ENCODE measurements at places on chromosomes 3 and 15.
A peak's percentile ranks its signal among the peaks of the same experiment; 100 is the strongest.

- peak; percentile 41 for DNase-seq
Measured at GRCh38 chr3:151290673-151291072, 12.3 kb upstream of the P2RY14 start.

DNA sequence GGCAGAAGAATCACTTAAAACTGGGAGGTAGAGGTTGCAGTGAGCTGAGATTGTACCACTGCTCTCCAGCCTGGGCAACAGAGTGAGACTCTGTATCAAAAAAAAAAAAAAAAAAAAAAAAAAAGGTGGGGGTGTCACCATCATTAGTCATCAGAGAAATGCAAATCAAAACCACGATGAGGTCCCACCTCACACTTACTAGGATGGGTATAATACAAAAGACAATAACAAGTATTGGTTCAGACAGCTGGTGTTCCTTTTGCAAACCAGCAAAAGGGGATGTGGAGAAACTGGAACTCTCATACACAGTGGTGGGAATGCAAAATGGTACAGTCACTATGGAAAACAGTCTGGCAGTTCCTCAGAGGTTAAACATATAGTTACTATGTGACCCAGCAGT, 78.7 kb upstream of the TSC22D2 start:
- DNase-seq: no peak

DNA sequence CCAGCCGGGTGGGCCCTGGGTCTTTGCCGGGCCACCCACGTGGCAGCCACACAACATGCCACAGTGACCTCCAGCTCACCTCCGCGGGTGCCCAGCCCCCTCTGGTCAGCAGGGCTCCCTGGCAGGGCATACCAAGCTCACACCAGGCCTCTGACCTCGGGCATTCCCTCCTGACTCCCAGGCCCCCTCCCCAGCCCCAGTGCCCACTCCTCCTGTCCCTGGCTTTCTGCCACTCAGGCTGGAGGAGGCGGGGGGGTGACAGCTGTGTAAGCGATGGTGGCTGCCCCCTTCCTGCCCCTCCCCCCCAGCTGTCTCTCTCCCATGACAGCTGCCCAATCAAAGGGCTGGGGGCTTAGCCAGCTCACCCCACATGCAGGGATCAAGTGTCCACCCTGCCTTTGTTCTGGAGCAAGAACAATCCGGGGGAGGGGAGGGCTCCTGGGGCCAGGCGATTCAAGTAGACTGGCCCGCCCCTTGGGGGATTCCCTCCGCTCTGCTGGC, 3.3 kb downstream of the PCBP4 start:
- no peak for DNase-seq

- DNase-seq: peak; percentile 25
Measured at GRCh38 chr3:105729667-105730066, 139.1 kb downstream of the CBLB start.

GRCh38 chr3:38840987-38841386, 25.0 kb upstream of the SCN10A start:
- no peak for DNase-seq

- DNase-seq: peak; percentile 36
Measured at GRCh38 chr3:99475229-99475628, 163.2 kb upstream of the COL8A1 start.

GRCh38 chr3:130699765-130700164, 46.9 kb downstream of the PIK3R4 start:
- DNase-seq: no peak

GRCh38 chr3:109382588-109382987, 45.2 kb upstream of the DPPA4 start:
- DNase-seq: no peak

GRCh38 chr15:77825252-77825542, 192.5 kb upstream of the LINGO1 start:
- DNase-seq: no peak

GRCh38 chr3:24290596-24290995, 204.1 kb downstream of the THRB start:
- peak; percentile 36 for DNase-seq

DNA sequence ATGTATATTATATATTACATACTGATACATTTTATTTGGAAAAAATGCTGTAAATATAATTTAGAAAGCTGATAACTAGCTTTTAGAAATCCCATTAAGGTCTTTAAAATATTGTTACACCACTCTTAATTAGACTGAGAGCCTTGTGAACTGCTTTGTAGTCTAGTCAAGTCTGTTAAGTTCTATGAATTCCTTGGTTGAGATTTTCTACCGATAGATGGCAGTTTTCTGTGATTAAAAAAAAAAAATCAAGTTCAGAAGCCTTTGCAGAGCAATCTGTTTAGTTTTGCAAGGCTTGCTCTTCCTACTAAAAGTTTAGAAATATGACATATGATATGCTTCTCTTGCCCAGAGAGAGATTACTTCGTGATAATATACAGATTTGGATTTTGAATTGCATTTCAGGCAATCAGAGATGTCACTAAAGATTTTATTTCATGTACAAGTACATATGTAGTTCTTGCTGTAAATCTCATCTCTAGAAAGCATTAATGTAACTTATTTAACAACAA, 60.4 kb upstream of the SLITRK3 start:
- no peak for DNase-seq

DNA sequence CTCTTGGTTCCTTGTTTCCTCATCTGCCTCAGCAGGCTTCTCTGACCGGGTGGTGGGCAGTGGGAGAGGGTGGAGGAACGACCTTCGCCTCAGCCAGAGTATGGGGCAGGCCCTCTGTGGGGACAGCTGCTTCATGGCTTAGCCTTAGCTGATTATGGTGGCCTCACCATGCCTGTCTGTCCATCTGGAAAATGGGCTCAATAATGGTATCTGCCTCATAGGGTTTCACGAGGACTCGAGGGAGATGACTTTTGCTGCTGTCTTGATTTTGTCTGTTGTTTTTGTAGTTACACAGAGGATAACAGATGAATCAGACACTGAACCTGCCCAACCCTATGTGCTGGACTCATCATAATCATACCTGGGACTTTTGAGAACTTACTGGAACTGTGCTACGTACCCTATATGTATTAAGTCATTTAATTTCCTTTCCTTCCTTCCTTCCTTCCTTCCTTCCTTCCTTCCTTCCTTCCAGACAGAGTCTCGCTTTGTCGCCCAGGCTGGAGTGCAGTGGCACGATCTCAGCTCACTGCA, 46.5 kb downstream of the CDC25A start:
- no peak for DNase-seq

- DNase-seq: no peak
Measured at GRCh38 chr3:142489572-142490323, 41.9 kb upstream of the XRN1 start.

DNA sequence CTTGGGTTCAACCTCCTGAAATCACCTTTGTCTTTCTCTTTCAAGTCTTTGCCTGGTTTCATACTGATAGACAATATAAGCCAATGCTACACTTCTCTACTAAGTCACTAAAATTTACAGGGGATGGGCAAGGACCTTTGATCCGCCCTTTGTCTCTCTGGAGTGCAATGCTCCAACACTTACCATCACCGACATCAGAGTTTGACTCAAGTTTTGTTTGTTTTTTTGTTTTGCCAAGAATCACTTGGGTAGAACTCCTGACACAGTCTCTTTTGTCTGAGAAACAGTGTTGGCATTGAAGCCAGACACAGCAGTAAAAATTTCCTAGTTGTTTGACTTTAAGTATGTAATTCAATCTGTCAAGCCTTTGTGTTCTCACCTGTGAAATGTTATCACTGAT, 29.3 kb downstream of the NFKBIZ start:
- no peak for DNase-seq

GRCh38 chr3:196775938-196776337, 36.3 kb downstream of the PAK2 start:
- DNase-seq: no peak

- no peak for DNase-seq
Measured at GRCh38 chr3:183967693-183968092, 50.0 kb downstream of the ABCC5 start.

- DNase-seq: no peak
Measured at GRCh38 chr3:170734043-170734734, 135.8 kb downstream of the RPL22L1 start.

DNA sequence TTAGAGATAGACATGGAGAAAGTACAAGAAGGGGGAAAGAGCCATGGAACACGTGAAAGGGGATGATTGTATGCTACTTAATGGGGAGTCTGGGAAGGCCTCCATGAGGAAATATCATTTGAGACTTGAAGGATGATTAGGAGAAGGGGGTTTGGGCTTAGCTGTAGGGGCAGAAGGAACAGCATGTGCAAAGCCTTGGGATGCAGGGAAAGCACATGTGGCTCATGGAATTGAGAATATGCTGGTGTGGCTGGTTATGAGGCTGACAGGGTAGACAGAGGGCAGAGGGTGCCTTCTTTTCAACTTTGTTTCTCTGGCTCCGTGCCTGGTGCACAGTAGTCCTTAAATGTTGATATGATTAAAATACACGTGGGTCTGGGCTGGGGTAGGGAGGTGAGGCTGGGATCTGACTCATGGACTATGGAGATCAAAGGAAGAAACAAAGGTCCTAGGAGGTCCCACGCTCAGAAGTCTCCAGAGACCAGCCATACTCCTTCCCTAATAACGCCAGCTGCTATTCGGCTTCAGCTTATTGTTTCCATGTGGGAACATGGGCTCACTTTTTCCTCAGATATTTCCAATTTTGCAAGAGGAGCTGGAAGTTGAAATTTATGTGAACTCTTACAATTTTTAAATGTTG, 1.1 kb downstream of the GTF2E1 start:
- DNase-seq: peak; percentile 64

GRCh38 chr15:94175420-94175819, 55.9 kb upstream of the MCTP2 start:
- no peak for DNase-seq

GRCh38 chr3:17514597-17514996, 227.8 kb downstream of the TBC1D5 start:
- DNase-seq: no peak

DNA sequence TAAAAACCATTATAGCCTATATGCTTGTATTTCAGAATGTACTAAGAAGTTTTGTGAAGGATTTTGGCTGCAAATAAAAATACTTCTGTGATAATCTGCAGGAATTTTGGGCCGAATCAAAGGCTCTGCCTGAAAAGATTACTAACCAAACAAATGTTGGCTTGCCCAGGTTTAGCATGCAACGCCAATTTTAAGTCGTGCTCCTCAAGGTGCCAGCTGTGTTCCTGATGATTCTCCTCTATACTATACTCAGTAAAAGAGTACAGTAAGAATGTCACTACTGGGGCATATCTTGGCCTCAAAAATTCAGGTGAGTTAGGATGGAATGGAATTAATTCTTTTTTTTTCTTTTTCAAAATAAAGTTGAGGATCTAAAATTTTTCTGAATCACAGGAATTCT, 150.8 kb upstream of the TSPAN3 start:
- DNase-seq: no peak

Measured in fibroblast of skin of right quadriceps (primary cell).